ENCODE measurements at places on chromosomes 3 and 15.

DNA sequence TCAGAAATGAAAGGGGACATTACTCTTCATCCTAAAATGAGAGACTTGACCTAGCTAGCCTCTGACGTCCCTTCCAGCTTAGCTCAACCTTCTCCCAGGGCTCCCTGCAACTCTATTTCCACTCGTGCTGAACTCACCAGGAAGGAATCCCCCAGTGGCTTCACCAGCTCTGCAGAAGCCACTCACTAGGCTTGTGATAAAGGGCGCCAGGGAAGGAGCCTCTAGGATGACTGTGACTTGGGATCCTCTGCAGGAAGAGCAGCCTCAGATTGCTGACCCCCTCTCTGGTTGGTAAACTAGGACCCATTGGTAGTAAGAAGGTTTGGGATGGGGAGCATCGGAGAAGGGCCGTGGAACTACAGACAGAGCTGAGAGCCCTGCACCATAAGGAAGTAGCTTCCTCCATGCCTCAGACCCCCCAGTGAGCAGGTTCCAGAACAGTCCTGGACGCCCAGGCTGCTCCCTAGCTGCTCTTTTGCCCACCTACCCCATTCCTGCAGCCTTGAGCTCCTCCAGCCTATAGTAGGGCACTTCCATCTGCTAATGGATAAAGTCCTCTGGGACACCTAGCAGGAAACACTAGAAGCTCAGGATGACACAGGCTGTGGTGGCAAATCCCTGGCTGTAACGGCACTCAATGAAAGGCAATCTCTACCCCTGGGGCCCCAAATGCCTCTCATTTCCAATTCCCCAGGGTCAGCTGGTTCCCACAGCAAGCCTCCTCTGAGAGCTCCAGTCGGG lies 26.0 kb downstream of the PLA2G4F start:
- no peak for DNase-seq

DNA sequence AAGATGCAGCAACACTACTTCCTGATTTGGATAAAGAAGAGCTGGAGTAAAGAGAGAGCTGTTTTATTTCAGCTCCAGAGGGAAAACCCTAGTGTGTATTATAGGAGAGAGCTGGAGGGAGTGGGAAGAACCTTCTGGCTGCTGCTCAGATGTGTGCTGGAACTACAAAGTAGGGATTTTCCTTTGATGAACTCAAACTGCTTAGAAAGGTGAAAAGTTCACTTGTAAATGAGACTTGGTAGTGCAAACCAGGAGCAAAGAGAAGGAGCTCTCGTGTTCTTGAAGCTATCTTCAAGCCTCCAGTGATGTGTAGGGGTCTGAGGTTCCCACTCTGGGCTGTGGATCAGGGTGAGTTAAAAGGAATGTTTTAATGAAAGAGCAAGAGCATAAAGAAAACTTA lies 110.4 kb downstream of the EDEM1 start:
- peak; percentile 36 for DNase-seq

- no peak for DNase-seq
These were observed 17.9 kb downstream of the SERP1 start for GRCh38 chr3:150528354-150528797.

- DNase-seq, result no peak
These were observed 134.8 kb downstream of the UACA start for GRCh38 chr15:70628549-70628896.

DNA sequence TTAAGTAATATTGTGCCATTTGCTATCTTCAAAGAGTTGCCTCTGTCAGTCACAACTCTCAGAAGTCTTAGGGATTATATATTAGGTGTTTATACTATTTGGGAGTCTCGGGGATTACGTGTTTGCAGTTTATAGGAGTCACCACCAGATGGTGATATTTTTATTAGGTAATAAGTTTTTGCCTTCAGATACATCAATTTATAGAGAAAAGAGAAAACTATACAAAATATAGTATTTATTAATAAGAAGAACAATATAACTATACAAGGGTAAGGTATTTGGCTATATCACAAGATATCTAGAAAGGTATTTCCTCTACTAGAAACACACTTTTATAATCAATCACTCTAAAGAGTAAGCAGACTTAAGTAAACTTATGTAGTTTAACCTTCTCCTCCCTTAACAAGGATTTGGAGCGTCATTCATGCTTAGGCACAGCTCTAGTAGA lies 10.7 kb upstream of the DHX36 start:
- DNase-seq, result peak; percentile 58

DNA sequence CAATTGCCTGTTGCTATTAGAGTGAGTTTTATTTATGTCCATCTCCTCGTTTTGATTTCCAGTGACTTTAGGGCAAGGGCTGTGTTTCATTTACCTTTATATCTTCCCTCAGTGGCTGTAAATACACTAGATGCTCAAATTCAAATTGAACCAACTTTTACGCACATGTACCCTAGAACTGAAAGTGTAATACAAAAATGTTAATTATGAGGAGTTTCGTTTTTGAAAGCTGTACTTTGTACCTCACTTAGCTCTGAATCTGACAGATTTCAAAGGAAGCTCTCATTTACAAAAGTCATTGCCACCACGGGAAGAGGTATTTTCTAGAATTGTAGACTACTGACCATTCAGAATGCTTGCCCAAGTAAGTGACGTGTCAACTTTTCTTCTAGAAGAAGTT lies 264.4 kb downstream of the MECOM start:
- DNase-seq, result no peak

DNA sequence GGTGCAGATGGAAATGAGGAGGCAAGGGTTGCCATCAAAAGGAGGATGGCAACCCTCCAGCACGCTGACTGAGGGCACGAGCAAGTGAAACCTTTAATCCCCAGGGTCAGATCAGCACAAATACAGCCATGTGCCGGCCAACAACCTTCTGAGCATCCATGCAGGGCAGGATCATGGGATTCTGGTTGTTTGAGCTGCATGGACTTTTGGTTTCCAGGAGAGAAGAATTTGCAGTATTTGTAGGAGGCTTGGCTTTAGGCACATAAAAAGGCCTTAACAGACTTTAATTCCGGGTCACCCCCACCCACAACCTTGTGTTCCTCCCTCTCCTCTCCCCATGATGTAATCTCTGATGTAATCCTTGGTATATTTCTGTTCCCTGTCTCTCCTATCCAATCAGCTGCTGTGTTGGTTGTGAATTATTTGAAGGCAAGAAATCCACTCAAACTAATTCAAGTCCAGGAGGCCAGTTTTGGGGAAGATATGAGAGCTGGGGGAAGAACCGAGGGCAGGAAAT lies 254.3 kb downstream of the SHQ1 start:
- peak; percentile 13 for DNase-seq

GRCh38 chr15:63597038-63597790 lies at the start of gene FBXL22:
Gene FBXL22 (plus strand): TSS chr15:63597387. CDS start chr15:63597393, 6 bp downstream.
- DNase-seq, result no peak

DNA sequence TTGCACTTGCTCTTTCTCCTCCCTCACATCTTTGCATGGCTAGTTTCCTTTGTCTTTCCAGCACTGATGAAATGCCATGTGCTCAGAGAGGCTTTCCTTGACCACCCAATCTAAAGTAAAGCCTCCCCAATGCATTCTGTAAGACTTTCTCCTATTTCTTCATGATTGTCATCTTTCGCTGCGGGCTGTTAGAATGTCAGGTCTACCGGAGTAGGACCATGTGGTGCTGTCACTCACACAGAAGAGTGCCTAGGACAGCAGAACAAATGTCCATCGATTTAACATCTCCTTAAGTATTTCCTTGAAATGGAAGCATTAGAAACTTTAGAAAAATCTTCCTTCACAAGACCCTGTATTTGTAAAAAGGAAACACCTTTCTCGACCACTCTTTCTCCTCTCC lies 99.9 kb upstream of the TMC3 start:
- DNase-seq, result no peak

- DNase-seq, result peak; percentile 63
These were observed 237.0 kb downstream of the UACA start for GRCh38 chr15:70526221-70526973.

- DNase-seq, result no peak
These were observed 539.1 kb downstream of the MFSD1 start for GRCh38 chr3:159340877-159341500.

DNA sequence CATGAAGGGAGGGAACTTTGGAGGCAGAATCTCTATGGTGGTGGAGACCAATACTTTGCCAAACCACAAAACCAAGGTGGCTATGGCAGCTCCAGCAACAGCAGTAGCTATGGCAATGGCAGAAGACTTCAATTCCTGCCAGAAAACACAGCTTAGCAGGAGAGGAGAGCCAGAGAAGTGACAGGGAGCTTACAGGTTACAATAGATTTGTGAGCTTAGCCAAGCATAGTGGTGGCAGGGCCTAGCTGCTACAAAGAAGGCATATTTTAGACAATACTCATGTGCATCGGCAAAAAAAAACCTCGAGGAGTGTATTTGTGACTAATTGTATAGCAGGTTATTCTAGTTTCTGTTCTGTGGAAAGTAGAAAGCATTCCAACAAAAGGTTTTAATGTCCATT lies 6.4 kb upstream of the CSTA start:
- peak; percentile 34 for DNase-seq

GRCh38 chr3:27454461-27454860 lies 29.7 kb downstream of the SLC4A7 start:
- no peak for DNase-seq

DNA sequence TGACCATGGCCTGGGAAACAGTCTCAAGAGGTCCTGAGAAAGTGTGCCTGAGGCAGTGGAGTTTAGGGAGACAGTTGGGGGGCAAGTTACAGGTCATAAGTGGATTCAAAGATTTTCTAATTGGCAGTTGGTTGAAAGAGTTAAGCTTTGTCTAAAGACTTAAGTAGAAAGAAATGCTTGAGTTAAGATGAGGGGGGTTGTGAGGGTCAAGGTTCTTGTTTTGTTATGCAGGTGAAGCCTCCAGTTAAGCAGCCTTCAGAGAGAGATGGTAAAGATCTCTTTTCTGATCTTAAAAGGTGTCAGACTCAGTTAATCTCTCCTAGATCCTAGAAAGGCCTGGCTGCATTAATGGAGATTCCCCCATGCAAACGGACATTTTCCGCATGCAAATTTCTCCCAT lies 356.3 kb upstream of the C2CD4B start:
- no peak for DNase-seq

GRCh38 chr3:12707449-12707848 lies 43.5 kb upstream of the RAF1 start:
- DNase-seq, result peak; percentile 67

GRCh38 chr3:27971600-27971999 lies 249.5 kb upstream of the EOMES start:
- no peak for DNase-seq

DNA sequence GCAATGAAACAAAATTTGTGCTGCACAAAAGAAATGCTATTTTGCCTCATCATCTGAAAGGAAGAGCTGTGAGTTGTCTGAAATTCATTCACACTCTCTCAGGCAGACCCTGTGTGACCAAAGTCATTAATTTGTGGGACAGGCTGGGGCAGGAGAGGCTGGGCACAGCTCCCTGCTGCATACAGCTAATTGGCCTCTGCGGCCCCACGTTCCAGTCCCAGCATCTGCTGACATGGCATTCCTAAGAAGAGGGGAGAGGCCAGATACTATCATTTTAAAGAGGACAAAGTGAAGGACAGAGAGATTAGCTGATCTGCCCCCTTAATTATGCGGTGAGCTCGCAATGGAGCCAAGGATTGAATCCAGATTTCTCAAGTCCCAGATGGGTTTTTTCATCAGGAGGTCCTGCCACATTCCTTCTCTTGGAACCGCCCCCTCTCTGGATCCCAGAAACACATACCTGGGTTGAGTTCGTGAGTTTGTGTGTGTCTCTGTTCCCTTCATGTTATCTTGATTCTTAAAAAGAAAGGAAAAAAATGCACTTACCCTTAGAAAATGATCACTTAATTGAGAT lies 25.1 kb downstream of the POLR2M start:
- DNase-seq, result no peak

- no peak for DNase-seq
These were observed 29.8 kb downstream of the STT3B start for GRCh38 chr3:31562525-31562924.

DNA sequence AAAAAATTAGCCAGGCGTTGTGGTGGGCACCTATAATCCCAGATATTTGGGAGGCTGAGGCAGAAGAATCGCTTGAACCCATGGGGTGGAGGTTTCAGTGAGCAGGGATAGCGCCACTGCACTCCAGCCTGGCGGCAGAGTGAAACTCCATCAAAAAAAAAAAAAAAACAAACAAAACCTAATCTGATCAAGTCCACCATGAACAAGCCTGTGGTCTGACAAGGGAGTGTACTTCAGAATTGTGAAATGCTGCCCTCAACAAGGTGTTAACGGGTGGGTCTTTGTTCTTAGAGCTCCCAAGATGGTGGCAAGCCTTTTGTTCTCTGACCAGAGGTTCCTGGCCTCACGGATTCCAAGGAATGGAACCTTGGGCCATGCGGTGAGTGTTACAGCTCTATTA lies 24.2 kb upstream of the SLC30A4 start:
- no peak for DNase-seq

DNA sequence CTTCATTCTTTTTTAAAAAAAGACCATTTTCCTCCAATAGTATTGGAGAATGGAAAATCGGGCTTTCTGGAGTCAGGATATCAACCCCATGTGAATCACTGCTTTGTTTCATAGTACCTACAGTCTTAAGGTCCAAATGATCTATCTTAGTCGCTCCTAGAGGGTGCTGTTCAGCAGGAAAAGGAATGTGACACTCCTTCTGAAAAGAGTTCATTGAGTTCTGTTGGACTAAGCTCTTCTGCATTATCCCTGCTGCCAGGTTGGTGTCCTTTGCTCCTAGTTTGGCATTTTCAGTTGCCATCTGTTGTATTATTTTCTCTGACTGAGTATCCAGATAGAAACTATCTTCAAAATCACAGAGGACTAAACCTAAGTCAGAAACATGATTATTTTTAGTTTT lies 57.2 kb downstream of the POLQ start:
- peak; percentile 52 for DNase-seq

DNA sequence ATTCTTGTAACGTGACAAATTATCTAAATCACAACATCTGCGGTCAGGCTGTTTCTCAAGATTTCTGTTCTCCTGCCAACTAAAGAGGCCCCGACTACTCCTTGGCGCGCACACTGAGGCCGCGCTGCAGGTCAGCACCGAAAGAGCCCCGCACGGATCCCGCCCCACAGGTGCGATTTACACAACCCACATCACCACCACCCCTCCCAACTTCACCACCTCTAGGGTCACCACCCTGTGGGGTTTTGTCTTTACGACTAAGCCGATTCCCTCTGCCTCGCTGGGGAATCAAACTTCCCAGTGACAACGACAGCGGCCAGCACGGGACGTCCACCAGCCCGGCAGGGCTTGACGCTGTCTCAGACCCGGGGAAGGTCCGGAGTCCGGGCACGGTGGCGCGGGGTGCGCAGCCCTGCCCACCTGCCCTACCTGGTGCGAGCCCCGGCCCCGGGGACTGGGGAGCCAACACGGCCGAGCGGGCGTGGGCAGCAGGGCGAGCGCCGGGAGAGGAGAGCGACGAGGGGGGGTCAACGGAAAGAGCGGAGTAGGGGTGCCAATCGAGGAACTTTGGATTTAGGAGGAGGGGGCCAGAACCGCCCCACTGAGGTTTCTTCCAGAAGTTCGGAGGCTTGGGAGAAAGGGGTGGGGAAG lies 764 bp downstream of the UACA start:
- DNase-seq, result no peak

All from renal cortical epithelial cell (primary cell).